ENCODE measurements at places on chromosomes 5 and 9.

DNA sequence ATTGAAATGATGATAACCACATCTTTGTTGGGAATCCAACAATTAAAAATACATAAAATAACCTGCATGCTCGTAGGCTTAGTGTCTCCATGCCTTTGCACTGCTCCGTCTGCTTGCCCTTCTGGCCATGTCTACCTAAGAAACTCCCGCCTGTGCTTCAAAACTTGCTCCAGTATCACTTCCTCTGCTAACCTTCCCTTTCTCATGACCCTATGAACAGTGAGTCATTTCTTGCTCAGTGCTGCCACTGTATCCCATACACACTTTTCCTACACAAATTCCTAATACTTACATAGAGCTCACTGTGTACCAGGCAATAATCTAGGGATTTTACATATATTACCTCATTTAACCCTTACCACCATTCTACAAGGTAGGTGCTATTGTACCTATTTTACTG, 33.5 kb downstream of the TMEM245 start:
- DNase-seq = no peak

- no peak for DNase-seq
Measured at GRCh38 chr9:137918331-137919094, 40.9 kb downstream of the CACNA1B start.

DNA sequence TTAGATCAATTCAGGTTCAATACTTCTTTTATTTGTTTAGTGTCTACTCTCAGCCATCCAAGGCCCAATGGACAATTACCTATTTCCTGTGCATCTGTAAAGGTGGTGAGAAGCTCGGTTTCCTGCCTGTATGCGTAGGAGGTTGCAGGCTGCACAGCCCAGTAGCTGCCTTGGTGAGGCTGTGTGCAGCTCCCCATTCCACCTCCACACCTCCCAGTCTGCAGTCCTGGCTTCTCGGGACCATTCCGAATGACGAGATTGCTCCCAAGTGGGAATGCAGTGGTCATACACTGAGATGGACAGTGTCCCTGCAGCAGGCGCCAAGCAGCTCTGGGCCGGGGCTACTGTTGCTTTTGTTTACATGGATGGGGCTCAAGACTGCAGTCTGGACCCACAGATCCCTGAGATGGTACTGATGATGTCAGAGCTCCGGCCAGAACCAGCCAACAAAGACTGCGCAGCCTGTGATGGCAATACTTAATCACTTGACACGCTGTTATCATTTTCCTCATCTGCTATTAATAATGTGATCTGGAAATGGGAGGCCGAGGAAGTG, 206.1 kb upstream of the IRX1 start:
- no peak for DNase-seq

GRCh38 chr5:138458856-138459255, 6.4 kb upstream of the EGR1 start:
- DNase-seq = no peak

GRCh38 chr9:21289848-21290247, 15.3 kb downstream of the IFNA5 start:
- no peak for DNase-seq

DNA sequence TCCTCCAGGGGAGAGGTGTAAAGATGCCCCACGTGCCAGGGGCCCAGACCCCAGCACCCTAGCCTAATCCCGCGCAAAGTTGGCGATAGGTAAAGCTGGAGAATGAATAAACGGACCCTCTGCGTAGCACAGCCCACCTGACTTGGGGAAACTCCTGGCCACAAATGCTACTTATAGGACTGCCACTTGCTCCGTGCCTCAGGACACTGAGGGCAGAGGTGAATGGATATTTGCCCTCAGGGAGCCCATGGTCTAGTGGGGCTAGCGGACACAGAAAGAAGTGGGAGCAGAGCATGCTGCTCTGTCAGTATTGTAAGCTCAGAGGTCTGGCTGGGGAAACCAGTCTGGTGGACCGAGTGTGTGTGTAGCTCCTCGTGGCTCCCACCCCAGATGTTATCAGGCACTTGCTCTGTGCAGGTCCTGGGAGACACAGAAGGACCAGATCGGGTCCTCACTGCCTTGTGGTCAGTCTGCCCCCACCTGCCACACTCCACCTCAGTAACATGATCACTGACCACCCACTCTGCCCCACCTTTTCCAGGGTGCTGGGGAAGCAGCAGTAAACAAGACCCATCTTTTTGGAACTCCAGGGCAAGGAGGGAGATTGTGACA, 841 bp downstream of the GRK6 start:
- DNase-seq = no peak

GRCh38 chr5:72187388-72188075, 80.3 kb downstream of the MAP1B start:
- no peak for DNase-seq

DNA sequence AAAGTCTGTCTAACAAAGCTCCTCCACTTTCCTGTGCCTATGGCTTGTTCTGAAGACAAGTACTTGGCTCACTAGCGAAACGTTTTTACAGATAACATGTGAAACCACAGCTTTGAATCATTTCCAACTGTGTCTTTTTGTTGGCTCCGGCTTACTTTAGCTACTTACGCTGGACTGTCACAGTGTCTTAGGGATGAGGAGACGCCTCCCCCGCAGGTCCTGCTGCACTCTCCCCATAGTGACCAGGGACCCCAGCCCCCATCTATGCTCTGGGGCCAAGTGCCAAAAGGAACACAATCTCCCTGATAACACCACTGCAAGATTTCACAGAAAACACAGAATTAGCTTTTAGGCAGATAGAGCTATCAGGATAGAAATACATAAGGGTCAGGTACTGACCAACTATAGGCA, 219.1 kb downstream of the ADAMTS6 start:
- DNase-seq = no peak
